Vagina (tissue), 2 donors: ENCODE measurements at places on chromosomes 7 and 10. TPM values are rescaled to one million over a fixed set of nuclear protein-coding genes. Genes with fewer than 3 reads are reported as not detected.

DNA sequence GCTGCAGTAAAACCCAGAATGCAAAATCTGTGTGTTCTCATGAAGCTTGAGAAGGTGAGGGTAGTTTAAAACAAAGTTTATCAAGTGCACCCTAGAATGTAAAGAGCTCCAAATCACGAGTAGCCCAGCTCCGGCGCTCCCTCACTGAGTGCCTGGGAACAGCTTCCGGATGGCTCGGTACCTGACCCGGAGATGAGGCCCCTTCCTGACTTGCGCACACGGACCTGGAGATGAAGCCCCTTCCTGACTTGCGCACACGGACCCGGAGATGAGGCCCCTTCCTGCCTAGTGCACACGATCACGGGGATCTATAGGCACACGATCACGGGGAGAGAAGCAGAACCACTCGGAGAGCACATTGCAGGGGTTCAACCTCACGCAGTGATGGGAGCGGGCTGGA, 322.1 kb upstream of the RNF32 start:
- H3K4me3 ChIP-seq = no peak overlapping the region
- H3K27me3 ChIP-seq = no peaks in the 10 kb centered on the region
- no peak for DNase-seq
- no peak overlapping the region for H3K27ac ChIP-seq
- no peaks in the 10 kb centered on the region for H3K36me3 ChIP-seq

DNA sequence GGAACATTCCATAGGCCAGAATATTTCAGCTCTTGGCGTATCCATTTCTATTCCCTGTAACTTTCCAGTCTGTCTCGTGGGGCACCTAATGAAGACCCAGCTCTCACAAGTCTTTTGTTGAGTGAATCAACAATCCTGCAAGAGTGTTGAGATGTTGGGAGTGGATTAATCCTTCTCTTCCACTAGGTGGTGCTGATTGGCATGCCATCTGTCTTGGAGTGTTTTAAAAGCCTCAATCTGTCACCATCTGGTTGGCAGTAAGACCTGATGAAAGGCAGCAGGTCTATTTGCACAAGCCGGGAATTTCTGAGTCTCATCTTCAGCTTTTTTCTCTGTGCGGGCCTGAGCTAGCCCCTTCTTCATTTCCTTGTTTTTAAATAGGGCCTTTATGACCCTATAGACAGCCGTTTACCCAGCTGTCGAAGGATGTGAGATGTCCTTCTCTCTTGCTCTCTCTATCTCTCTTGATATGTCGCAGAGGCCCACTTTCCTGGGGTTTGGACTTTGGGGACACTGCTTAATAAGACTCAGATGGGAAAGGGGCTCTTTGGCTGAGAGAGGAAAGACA, 180.5 kb downstream of the ZNF365 start:
- H3K36me3 ChIP-seq = no peaks in the 10 kb centered on the region
- no peak for DNase-seq
- H3K27ac ChIP-seq = no peak overlapping the region
- no peak overlapping the region for H3K4me3 ChIP-seq

DNA sequence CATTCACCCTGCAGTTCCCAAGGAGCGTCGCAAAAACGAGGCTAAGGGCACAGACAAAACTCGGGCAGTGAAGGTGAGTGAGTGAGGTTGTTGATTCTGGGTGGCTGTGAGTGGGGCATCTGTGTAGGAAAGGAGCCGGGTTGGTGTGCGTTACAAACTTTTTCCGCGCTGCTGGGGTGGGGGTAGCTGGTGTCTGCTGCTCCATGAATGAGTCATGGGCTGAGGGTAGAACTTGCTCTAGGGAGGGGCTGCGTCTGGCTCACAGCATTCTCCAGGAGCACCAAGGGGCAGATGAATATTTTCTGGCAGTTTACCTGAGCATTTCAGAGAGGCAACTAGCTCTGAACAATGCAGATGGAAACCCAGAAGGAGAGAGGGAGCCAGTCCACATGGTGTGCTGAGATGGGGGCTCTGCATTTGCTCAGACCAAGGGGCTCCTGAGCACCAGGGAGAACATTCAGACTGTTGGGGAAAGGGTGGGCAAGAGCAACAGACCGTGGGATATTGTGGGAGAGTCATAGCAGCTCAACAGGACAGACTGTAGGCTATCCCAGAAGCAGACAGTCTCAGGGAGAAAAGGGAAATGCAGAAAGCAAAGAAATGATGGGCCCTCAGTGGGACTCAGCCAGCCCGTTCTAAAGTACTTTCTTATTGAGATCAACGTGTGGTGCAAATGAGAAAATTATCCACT, 18.8 kb downstream of the NOBOX start:
- H3K4me1 ChIP-seq = no peaks in the 10 kb centered on the region
- H3K27ac ChIP-seq = no peak overlapping the region
- peak; percentile 58 for DNase-seq
- H3K4me3 ChIP-seq = no peak overlapping the region
- no peaks in the 10 kb centered on the region for H3K36me3 ChIP-seq

GRCh38 chr7:41437257-41438196, 265.4 kb downstream of the INHBA start:
- DNase-seq = no peak
- H3K4me1 ChIP-seq = no peaks in the 10 kb centered on the region
- no peaks in the 10 kb centered on the region for H3K36me3 ChIP-seq
- no peak overlapping the region for H3K4me3 ChIP-seq

GRCh38 chr7:40382145-40382544, 247.3 kb downstream of the SUGCT start:
- H3K4me1 ChIP-seq = no peaks in the 10 kb centered on the region
- no peak for DNase-seq
- no peaks in the 10 kb centered on the region for H3K36me3 ChIP-seq

Gene CDNF
- 7.4 TPM for total RNA-seq

Gene OR6B1
- not detected for total RNA-seq

Gene KIAA1549
- total RNA-seq = 2.9 TPM

Gene HOXA13
- total RNA-seq = 14.5 TPM
